Glutamatergic neuron (in vitro differentiated cells): ENCODE measurements at places on chromosomes 5 and 9. TPM values are rescaled to one million over a fixed set of nuclear protein-coding genes. Genes with fewer than 3 reads are reported as not detected.

- peaks cover 9% of the 10 kb centered on the region for H3K4me1 ChIP-seq
- DNase-seq: no peak
- H3K36me3 ChIP-seq: no peaks in the 10 kb centered on the region
Observed at GRCh38 chr9:13063880-13064459, 215.5 kb downstream of the MPDZ start.

- H3K4me1 ChIP-seq: peaks cover 20% of the 10 kb centered on the region
- no peak overlapping the region for H3K27ac ChIP-seq
- DNase-seq: no peak
- peaks cover 11% of the 10 kb centered on the region for H3K27me3 ChIP-seq
Observed at GRCh38 chr5:61327760-61328753, 4.0 kb upstream of the ZSWIM6 start.

GRCh38 chr5:109676920-109677319 lies 12.8 kb upstream of the MAN2A1 start:
- H3K4me1 ChIP-seq: peaks cover 38% of the 10 kb centered on the region
- H3K27me3 ChIP-seq: peaks cover 2% of the 10 kb centered on the region
- H3K27ac ChIP-seq: peak overlapping the region; percentile 95

Gene CYSRT1
- total RNA-seq: 2.1 TPM

Gene BRINP1
- total RNA-seq: 14.0 TPM

Gene HAVCR1
- total RNA-seq: not detected

Gene LRRTM2
- total RNA-seq: 28.9 TPM
